ENCODE measurements at places on chromosomes 4 and X.

- no peak for DNase-seq
Observed at GRCh38 chr4:146450524-146450923, 71.2 kb downstream of the SLC10A7 start.

DNA sequence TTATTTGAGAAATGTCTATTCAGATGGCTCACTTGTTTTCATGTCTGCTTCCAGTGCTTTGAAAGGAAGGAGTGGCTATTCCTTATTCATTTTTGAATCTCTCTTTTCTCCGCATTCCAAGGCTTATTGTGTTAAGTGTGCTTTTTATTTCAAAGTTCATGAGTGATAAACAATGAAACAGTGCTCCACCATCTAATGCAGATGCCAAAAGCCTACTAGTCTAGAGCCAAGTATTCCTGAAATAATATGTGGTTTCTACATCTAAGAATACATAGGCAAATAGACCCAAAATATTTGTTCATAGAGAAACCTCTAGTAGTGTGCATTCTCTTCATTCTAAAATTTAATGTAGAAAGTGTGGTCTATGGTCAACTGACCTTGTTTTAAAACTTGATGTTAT, 187.3 kb downstream of the GABRB1 start:
- no peak for DNase-seq

GRCh38 chr4:76892001-76892400, 5.9 kb downstream of the SOWAHB start:
- no peak for DNase-seq

- DNase-seq = no peak
Observed at GRCh38 chr4:3009422-3009821, 46.1 kb downstream of the GRK4 start.

DNA sequence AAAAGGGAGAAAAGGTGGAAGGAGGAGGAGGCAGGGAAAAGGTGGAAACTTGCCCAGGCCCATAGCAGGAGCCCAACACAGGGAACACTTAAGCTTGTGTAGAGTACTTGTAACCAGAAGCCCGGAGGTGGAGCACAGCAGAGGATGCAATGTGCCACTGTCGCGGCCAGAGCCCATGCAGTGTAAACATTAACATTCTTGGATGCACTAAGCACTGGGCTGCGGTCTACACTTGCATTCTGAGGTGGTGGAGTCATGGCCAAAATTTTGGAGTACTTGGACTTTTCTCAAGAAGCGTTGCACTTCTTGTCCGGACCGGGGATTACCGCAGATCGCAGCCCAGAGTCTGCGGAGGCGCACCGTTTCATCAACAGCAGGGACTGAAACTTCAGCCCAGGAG, 4.5 kb upstream of the RHOXF1 start:
- DNase-seq = no peak

GRCh38 chrX:127390316-127390715, 570.8 kb downstream of the PRR32 start:
- DNase-seq = no peak

- DNase-seq = no peak
Observed at GRCh38 chr4:123698556-123698955, 302.0 kb downstream of the SPRY1 start.

Data from T-helper 2 cell (primary cell).